ENCODE measurements at places on chromosomes 2 and 18.

DNA sequence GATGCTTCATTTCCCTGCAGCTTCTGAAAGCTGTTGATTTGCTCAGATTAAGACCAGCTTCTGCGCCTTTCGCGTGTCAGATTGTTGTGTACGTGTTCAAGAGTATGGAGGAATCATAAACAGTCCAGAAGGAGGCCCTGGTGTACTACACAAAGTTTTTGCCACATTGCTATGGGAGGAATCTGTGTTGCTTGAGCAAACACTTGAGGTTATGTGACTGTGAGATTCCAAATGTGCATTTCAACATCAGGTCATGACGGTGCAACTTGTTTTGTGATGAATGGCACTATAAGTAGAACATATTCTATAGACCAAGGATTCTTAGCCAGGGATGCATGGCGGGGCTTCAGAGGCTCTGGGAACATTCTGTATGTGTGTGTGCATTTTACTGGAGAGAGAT lies 35.0 kb downstream of the SRSF7 start:
- DNase-seq = peak; percentile 85

DNA sequence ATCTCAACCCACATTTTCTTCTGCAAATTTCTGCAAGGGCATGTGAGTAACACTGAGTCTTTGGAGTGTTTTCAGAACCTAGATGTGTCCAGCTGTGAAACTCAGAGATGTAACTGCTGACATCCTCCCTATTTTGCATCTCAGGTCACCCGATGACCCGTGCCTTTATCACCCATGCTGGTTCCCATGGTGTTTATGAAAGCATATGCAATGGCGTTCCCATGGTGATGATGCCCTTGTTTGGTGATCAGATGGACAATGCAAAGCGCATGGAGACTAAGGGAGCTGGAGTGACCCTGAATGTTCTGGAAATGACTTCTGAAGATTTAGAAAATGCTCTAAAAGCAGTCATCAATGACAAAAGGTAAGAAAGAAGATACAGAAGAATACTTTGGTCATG lies 8.0 kb downstream of the UGT1A1 start:
- no peak for DNase-seq

DNA sequence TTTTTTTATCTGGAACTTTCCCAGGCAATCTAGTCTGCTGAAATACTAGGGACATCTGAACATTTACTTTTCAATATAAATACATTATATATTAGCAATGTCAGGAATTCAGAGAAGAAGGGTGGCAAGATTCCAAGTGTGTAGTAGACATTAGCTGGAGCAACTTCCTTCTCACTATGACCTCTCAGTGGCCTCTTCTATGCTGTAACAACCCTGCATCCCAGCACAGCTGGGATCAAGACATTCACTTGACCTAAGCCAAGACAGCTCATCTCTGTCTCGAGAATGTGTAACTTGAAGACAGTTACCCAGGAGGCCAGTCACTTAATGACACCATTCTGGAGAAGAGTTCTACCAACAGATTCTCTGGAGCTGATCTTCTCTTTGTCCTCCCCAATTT lies 61.7 kb upstream of the RALBP1 start:
- DNase-seq = peak; percentile 82

DNA sequence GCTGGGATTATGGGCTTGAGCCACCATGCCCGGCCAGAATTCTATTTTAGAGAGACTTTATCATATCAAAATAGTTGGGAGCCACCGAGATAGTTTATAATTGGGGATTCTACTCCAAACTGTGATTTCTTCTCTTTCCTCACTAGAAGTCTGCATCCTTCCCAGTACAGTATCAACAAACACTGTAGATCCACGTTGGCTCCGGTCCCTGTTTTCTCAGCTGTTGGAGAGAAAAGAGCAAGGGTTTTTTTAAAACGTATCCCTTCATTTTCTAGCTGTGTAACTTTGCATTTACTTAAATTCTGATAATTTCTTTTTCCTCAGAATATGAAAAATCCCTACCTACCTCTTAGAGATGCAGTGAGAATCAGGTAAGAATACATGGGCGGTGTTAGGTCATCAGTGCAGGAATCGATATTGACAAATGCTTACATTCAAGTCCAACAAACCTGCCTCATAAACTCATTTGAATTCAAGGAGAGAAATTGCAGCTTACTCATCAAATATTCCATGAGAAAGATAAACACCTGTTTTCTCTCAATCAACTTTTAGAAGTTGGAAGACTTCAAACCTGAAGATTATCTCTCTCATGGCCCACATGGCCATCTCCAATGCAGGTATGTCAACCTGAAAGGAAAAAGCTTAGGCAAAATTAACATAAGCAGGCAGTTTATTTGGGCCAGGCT lies 17.7 kb upstream of the PDCL3 start:
- no peak for DNase-seq

DNA sequence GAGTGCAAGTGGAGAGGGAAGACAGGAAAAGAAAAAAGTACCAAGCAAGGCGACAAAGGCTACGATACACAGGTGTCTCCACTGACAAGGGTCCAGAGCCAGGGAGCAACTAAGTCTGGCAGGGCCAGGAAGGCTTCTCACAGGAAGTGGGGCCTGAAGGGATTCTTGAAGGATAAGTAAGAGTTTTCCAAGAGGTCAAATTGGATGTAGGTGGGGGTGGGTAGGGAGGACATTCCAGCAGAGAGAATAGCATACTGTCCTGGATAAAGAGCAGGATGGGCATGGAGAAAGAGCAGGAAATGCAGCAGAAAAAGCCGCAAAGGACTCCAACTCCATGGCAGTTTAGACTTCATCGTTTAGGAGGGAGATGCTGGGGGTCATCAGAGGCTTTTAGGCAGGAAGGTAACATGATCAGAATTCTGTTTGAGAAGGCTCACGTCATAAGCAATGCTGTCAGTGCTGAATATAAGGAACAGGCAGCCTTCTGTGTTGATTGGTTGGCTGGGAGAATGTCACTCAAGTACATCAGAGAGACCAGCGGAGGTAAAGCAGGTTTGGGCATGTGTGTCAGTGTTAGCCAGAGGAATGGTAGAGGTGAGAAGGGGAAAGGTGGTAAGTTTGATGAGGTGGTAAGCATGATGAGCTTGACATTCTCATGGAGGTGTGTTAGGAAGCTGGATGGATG lies 35.1 kb downstream of the ARHGAP25 start:
- DNase-seq = no peak

GRCh38 chr18:9184998-9185613 lies 48.5 kb downstream of the ANKRD12 start:
- DNase-seq = peak; percentile 14

All from cardiac fibroblast (primary cell).